ENCODE measurements at places on chromosomes 7 and 10.

DNA sequence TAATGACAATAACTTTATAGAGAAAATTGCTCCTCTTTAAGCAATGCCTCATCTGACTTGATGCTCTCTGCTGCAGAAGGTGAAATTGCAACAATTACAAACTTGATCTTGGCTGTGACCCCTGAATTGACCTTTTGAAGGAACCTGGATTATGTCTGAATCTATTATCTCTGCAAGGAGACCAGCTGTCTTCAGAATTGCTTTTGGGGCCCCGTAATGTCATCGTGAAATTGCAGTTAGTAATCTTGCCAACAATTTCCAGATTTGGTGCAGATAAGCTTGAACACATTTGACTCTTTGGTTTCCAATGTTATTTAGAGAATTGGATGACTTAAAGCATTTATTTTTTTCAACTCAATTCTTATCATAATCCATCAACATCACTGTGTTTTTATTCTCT, 520.6 kb downstream of the CCSER2 start:
- no peak for DNase-seq

GRCh38 chr7:26681819-26682418, 182.5 kb downstream of the SKAP2 start:
- DNase-seq = peak; percentile 17

GRCh38 chr7:155935726-155936125, 123.5 kb upstream of the SHH start:
- no peak for DNase-seq

- no peak for DNase-seq
Measured at GRCh38 chr10:22779331-22780019, 65.1 kb upstream of the PIP4K2A start.

DNA sequence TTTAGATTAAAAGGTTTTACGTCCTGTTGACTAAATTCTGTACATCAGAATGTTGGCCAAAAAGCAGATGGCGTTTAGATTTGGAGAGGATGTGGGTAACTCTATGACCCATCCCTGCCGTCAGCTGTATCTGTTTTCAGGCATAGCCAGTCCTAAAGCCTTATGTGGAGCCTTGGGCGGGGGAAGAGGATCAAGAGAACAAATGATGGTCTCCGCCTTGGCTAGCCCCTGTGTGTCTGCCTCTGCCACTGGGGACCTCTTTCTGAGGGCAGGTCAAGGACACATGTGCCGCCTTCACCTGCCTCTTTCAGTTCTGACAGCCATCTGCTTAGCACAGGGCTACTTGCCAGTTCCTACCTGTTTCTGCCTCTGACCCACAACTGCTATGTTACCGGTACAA, 24.1 kb downstream of the PDSS1 start:
- no peak for DNase-seq

DNA sequence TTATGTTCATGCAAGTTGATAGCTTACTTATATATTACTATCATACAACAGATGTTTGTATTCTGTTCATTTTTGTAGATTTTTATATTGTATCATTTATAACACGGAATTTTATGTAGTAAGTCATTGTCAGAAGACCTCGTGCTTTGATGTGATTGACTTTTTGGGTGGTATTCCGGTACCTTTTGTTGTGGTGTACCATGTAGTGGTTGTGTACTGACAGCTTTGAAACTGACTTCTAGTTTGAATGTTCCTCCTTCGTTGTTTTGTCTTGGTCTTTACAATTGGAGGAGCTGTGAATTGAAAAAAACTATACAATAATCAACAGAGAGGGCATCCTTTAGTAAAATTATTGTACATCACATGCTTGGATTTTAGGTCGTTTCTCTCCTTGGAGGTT, 61.5 kb downstream of the WAC start:
- DNase-seq = no peak

- DNase-seq = peak; percentile 47
Measured at GRCh38 chr7:133230591-133231194, 22.2 kb upstream of the EXOC4 start.

DNA sequence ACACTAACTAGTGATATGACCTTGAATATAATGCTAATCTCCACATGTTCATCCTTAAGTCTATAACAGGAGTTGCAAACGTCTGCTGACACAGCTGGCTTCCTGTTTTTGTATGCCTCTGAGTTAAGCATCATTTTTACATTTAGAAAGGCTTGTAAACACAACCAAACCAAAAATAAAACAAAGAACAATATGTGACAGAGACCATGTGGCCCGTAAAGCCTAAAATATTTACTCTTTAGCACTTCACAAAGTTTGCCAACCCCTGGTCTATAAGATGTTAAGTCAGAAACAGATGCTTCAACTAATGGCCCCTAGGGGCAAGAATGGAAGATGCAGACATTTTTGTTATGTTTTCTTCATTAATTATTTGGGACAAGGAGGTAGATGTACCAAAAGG, 109.3 kb downstream of the CPEB3 start:
- no peak for DNase-seq

DNA sequence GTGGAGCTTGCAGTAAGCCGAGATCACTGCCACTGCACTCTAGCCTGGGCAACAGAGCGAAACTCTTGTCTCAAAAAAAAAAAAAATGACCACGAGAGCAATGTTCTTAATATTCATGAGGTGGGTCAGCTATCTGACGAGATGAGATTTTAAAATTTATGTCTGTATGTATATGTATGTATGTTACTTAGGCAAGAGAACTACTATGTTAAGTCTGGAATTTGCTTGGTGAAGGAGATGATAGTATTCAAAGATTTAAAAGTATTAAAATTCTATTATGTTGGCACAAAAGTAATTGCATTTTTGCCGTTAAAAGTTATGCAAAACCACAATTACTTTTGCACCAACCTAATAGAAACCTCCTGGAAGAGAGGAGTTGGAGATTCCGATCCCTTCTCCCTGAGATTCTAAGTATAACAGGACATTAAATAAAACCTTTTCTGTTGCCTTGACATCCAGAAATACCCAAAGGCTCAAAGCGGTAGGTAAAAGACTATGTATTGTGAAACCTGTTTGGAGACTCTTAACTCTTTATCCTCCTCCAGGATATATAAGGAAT, 114.3 kb upstream of the TNS3 start:
- DNase-seq = no peak

DNA sequence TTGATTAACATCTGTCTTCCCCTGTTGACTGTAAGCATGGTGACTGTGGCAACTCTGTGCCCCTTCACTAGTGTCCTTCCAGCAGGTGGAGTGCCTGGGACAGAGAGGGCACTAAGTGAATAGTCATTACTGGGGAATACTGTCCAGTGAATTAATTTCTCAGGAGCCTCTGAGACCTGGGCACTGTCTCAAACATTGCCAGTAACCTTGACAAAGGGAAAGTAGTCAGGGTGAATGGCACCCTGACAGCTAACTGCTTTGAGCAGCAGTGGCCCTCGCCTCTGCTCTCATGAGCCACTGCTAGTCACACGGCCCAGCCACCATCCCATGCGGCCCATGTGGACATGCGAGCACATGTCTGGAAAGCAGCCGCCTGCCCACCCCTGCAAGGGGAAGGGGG, 13.1 kb upstream of the GRB10 start:
- DNase-seq = no peak

- no peak for DNase-seq
Measured at GRCh38 chr7:152666078-152666477, 9.9 kb downstream of the XRCC2 start.

- no peak for DNase-seq
Measured at GRCh38 chr7:16234493-16235146, 186.7 kb downstream of the CRPPA start.

DNA sequence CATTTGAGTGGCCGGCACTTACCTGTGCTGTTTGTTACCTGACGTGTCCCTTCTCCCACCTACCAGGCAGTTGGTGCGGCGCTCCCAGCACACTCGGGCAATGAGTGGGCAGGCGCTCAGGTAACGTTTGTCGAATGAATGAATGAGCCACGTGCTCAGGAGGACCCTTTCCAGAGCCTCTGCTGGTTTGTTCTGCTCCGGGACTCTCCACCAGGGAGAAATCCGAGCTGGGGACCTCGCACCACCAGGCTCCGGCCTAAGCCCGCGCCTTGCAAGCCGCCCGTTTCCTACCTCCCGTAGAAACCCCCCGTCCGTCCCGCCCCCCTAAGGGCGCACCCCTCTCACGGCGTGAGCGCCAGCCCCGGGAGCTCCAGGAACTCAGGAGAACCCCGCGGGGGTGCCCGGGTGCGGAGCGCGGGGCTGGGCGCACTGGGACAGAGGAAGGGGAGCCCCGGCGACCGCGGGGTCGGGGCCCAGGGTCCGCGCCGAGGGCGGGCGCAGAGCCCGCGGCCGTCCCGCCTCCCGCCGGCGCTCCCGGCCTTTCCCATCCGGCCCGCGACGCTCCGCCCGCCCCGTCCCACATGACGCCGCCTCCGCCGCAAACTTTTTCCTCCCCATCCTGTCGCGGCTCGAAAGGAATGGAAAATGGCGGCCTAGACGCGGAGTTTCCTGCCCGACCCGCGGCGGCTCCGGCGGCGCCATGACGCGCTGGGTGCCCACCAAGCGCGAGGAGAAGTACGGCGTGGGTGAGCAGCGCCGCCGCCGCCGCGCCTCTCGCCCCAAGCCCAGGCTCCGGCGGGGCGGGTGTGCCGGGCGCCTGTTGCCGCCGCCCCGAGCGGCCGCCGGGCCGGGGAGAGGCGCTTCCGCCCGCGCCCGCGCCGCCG, at the start of gene DOCK1:
Gene DOCK1 (plus strand): TSS at position 611 of the 884 bp plus-strand sequence. CDS start 90 bp downstream, at position 701.
- no peak for DNase-seq

- no peak for DNase-seq
Measured at GRCh38 chr7:29122759-29123158, 23.6 kb downstream of the CPVL start.

GRCh38 chr10:86899670-86900276, 57.6 kb downstream of the MMRN2 start:
- peak; percentile 51 for DNase-seq

- DNase-seq = peak; percentile 24
Measured at GRCh38 chr10:91251430-91252056, 31.1 kb downstream of the PCGF5 start.

DNA sequence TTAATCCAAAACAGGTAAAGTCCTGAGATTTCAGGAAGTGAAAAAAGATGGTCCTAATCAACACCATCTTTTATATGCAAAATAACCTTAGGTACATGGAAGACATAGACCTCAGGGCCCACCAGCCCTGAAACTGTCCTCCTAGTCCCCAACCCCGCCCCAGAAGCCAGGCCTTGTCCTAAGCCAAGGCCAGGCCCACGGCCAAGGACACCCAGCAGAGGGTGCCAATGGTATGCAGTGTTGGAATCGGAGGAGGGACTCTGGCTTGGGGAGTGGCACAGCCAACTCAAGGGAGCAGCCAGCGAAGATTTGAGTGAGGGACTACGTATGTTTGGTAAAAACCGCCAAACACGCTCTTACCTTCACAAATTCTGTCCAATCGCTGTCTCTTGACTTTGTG, 96.7 kb downstream of the ZRANB1 start:
- DNase-seq = peak; percentile 2

DNA sequence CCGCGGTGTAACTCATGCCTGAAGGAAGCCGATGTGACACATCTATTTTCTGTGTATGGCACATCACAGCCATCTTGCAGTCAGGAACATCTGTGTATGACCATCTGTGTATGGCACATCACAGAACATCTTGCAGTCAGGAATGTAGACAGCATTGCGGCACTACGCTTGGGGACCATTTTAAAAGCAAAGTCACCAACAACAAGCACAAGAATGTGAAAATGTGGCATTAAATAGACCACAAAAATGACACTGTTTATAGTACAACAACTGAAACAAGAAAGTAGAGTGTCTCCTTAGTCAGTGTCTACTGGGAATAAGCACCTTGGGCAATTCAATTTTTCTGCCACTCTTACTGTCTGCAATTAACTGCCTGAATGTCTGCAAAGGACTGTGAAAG, 124.4 kb downstream of the HGF start:
- DNase-seq = no peak

- DNase-seq = no peak
Measured at GRCh38 chr7:36279200-36279925, 110.3 kb upstream of the ANLN start.

DNA sequence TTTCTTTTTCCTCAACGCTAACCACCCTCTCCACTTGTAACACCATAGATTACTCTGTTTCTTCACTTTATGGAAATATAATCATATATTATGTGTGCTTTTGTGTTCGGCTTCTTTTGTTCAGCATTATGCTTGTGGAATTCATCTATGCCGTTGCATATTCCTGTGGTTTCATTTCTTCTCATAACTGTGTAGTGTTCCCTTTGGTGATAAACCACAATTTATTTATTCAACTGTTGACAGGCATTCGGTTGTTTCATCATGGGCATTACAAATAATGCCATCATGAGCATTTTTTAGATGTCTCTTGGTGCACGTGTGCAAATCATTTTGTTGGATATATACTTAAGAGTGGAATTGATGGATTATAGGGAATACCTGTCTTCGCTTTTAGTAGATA, 12.1 kb downstream of the AVL9 start:
- DNase-seq = peak; percentile 27

GRCh38 chr7:101410743-101411507, 48.2 kb downstream of the COL26A1 start:
- no peak for DNase-seq

DNA sequence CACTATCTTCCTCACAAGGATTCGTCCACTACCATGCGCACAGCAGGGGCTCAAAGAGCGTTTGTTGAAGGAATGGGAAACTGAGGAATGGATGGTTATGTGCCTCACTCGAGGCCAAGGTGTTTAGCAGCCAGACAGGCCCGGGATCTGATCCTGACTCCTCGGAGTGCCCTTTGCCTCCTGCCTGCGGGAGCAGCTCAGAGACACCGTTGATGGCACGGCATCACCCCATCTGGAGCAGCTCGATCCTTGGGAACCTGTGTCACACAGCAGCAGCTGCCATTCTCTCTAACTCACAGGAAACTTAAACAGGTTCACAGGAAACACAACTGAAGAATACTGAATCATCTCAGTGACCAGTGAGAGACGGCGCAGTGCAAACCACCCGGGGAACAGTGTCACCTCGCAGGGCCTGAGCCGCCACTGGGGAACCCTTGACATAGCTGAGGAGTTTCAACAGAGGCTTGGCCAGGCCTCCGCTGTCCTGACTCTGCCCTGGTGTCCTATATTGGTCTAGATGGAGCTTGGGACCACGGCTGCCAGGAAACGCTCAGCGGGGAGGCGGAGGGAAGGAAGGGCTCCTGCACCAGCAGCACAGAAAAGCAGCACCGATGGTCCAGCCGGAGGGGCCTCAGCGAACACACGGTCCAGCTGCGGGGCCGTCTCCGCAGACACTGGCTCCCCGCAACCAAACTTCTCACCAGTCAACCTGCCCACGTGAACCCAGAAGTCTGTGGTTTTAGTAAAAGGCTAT, 169.4 kb downstream of the ADARB2 start:
- no peak for DNase-seq

DNA sequence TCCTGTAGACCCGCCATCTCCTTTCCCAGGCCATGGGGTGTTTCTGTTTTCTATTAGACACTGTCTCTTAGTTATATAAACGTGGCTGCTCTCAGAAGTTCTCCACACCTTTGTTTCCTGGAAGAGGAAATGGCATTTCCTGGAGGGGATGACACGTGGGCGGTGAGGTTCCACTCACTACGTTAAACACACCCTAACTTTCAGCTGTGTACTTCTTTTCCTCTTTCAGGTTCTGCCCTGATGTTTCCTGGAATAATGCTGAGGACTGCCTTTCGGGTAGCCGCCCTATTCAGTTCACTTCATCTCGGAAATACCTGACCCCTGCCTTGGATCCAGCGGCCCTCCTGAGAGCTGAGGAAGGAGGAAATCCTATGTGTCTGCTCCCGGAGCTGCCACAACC, 3.4 kb upstream of the PRKCQ start:
- DNase-seq = no peak

- DNase-seq = no peak
Measured at GRCh38 chr7:16063716-16064675, 357.3 kb downstream of the CRPPA start.
